ENCODE measurements at places on chromosomes 4 and X.

- no peak for DNase-seq
These were observed 24.0 kb downstream of the BTC start for GRCh38 chr4:74770226-74770910.

DNA sequence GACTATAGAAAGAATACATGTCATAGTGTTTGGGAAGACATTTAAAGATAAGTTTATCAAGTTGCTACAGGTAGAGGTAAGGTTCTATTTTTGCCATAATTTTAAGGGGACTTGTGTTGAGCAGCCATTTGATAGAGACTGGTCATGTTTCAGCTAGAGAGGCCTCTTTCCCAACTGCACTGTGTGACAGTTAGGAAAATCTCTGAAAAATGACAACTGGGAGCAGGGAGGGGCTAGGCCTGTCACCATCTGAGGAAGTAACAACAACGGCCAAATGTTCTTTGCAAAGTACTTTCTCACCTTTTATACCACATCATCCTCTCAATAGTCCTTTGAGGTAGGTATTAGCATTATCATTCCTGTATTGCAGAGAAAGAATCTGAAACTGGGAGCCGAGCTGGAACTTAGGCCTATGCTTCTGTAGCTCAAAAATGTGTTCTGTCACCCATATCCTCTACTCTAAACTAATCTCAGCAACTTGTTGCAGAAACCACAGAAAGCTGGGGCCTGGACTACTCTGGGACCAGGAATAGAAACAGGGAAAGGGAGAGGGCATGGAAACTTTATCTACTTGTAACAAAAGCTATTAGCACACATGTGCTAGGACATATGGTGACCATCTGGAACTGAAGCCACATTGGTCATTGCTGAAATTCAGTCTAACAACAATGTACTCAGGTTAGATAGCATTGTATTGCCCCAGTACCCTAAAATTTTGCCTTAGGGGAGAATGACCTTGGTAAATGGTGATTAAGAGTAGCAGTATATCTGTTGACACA, 198.9 kb downstream of the MID1IP1 start:
- DNase-seq = no peak

- DNase-seq = no peak
These were observed 185.5 kb upstream of the ANXA10 start for GRCh38 chr4:167906851-167907250.

DNA sequence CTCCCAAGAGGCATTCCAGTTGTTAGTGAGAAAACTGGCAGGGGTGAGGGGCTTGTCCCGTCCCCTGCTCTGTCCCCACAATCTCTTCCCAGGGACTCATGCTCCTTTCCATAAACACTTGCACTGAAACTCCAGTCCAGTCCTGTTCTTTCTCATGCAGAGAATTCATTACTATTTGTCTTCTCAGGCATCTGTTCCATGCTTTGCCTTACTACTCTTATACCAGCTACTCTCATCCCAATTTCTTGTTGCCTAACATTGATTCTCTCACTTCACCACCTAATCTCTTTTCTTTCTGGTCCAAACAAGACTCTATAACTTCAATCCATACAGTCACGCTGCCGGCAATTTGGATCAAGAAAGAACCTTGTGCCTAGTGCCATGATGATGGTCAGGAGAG, 97.1 kb upstream of the VEGFC start:
- no peak for DNase-seq

GRCh38 chr4:120544838-120545237, 377.7 kb downstream of the PRDM5 start:
- DNase-seq = no peak

GRCh38 chr4:81632581-81633299, 161.0 kb upstream of the RASGEF1B start:
- no peak for DNase-seq

DNA sequence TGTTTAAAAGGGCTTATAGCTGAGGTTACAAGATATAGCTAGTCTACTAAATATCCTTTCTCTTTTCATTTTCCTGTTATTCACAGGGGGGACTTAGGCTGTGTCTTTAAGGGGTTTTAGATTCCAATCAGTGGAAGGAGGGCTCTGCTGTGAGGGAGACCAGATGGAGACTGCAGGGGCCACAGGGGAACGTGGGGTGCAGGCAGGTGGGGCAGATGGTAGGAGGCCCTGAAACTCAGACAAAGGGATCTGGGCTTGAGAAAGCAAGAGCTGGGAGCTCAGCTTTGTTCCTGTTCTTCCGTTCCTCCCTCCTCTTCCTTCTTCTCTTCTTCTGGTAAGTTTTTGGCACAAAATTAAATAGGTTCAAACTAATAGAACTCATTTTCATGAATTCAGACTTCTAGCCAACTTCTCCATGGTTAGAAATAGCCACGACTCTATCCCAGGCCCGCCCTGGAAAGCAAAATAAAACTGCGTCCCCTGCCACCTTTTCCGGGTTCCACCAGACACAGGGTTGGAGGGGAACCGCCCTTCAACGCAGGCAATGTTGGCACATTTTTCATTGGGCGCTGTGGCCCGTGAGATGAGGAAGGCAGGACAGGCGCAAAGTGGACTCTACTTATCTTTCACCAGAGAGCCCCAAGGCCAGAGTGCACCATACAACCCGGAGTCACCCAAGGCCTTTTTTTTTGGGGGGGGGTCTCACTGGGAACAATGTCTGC, 3.5 kb upstream of the TMSB4X start:
- DNase-seq = no peak

GRCh38 chr4:118224243-118224829, 128.5 kb downstream of the PRSS12 start:
- no peak for DNase-seq

- no peak for DNase-seq
These were observed 5.2 kb downstream of the PNMA5 start for GRCh38 chrX:152988536-152989291.

GRCh38 chr4:108024878-108025165, 35.1 kb downstream of the HADH start:
- no peak for DNase-seq

DNA sequence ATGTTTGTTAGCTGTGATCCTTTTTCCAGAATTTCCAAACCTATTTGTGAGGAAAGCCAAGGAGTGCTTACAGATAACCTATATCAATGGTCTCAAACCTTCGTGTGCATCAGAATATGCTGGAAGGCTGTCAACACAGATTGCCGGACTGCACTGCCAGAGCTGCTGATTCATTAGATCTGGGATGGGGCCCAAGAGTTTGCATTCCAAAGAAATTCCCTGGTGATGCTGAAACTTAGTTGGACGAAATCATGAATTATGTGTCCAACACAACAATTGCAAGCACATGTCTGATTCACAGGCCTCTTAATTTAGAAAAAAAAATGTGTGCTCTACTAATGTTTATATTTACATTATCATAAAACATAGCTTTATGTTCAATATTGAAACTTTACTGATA, 544.0 kb upstream of the AMOT start:
- no peak for DNase-seq

- DNase-seq = no peak
These were observed 23.2 kb downstream of the GEMIN8 start for GRCh38 chrX:14006540-14006939.

GRCh38 chrX:13304052-13304451, 15.8 kb downstream of the ATXN3L start:
- DNase-seq = no peak

- no peak for DNase-seq
These were observed 181.5 kb downstream of the SLIT2 start for GRCh38 chr4:20433097-20433705.

GRCh38 chr4:88112856-88113255, 45.6 kb downstream of the ABCG2 start:
- DNase-seq = no peak

Data from stimulated activated CD4-positive, alpha-beta T cell treated with anti-CD3 and anti-CD28 coated beads, TNF-alpha, amount 100 ng/mL, for 4 hours (primary cell).